SK-N-MC (cell line): ENCODE measurements at places on chromosomes 2 and 18.

DNA sequence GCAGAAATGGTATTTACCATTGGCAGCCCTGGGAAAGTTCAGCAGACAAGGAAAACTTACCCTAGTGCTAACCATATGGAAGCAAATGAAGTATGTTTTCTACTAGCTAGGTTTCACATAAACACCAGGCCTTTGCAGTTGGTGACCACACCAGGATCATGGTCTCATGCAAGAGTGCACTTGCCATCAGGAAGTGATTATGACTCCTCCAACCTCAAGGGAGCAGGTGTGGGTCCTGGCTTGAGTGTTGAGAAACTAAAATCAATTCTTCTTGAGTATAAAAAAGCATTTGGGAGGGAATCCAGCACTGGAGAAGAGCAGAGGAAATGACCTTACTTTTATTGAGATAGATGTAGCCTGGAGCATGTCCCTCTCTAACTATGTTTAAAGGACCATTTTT lies 56.8 kb upstream of the SPAG16 start:
- DNase-seq = no peak

- no peak for DNase-seq
These were observed 807.5 kb downstream of the MBD2 start for GRCh38 chr18:53417003-53417402.

DNA sequence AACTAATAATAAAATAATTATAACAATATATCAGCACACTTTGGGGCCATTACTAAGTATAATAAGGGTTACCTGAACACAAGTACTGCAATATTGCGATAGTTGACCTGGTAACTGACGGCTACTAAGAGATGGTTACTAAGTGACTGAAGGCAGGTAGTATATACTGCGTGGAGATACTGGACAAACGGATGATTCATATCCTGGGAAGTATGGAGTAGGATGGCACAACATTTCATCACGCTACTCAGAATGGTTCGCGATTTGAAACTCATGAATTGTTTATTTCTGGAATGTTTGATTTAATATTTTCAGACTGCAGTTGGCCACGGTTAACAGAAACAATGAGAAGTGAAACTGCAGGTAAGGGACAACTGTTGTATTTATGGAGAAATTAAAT lies 39.5 kb upstream of the FLACC1 start:
- DNase-seq = no peak

DNA sequence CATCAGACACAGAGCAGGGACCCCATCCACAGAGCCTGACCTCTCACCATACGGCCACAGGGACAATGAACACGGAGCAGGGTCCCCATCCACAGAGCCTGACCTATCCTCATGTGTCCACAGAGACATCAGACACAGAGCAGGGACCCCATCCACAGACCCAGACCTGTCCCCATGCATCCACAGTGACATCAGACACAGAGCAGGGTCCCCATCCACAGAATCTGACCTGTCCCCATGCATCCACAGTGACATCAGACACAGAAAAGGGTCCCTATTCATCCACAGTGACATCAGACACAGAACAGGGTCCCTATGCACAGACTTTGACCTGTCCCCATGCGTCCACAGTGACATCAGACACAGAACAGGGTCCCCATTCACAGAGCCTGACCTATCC lies 325.1 kb upstream of the RAB6C start:
- no peak for DNase-seq

DNA sequence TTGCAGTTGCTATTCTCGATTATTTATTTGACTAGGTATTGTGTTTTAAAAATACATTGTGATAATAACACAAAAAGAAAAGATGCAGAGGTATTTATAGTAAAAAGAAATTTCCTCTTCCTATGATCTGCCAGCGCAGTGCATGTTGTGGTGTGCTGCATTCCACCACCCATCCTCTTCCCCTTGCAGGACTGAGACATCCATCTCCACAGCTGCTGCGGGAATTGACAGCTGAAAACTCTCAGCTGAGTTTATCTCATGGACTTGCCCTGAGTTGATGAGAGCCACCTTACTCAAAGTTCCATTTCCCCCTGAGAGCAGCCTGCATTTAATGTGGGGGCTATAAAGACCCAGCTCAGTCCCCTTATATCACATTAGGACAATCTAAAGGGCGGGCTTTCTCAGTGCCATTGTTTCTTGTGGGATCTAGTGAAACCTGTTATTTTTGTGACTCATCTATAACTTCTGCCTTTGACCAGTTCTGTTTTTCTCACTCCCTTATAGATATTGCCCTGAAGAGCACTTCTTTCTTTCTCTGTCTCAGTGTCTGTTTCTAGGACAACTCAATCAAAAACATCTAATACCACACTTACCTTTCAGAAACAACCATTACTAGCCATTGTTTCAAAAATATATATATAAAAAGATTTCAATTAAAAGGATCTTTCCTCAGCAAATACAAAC lies 698.5 kb downstream of the NR4A2 start:
- no peak for DNase-seq

DNA sequence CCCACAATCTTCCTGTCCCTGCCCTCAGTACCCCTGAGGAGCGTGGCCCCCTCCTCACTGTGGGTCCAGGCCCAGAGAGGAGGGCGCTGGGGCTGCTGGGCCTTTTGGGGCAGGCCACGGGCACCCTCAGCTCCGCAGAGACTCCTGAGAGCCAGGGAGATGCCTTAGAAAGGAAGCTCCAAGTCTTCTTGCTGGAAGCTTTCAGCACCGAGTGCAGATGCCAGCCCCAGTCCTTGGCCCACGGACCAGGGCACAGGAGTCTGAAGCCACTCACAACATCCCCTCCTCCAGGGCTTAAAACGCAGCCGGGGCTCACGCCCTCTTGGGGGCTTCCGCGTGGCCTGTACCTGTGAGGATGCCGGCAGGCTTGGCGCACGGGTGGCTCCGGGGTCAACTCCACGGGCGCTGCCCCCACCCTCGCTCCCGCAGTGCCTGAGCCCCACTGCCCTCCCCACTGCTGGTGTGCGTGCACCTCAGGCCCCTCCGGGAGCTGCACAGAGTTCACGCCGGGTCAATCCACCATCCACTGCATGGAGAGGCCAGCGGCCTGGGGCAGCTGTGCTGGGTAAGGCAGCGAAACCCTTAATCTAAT lies 72.1 kb upstream of the CTDP1 start:
- DNase-seq = no peak

GRCh38 chr18:74990563-74991081 lies 218.3 kb downstream of the PTGR3 start:
- DNase-seq = no peak

DNA sequence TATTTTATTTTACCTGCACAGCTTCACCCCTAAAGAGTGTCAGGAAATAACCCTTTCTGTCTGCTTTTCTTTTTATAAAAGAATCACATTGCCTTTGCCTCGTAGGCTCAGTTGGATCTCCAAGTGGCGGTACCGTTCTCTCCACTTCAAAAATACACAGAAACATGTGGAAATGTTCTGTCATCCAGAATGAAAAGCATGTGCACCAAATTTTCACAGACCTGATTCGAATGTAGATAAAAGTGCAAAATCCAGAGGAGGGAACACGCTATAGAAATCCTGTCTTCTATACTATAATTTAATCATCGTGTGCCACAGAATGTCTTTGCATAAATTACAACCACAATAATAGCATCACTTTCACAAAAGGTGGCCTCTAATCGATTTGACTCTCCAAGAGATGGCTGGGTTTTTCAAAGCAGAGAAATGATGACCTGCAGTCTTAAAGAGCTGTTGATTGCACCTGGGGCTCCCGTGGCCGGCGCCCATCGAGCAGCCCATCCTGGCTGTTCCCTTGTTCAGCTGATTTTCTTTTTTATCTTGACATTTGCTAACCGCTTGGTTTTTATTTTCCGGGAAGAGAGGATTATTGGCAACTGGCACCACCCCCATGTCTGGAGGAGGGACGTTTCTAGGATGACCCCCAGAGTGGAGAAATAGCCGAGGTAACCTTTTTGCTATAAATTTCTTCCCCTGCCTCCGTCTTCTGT lies 290.2 kb downstream of the SOX11 start:
- DNase-seq = no peak

GRCh38 chr18:22846088-22846683 lies 86.9 kb upstream of the RBBP8 start:
- no peak for DNase-seq

DNA sequence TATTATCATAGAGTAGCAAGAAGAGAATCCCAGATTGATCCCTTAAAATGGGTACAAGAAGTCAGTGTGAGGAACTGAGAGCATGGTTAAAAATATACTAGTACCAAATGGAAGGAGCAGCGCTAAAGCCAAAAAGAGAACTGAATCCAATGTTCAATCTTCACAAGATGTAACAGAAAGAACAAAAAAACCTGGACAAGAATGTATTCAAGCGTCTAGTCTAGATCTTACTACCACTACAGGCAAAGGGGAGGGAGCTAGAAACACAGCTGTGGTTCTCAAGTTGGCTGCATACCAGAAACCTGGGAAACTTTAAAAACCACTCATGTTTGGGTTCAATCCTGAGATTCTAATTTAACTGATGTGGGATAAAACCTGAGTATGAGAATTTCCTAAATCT lies 57.5 kb downstream of the PIAS2 start:
- DNase-seq = no peak

DNA sequence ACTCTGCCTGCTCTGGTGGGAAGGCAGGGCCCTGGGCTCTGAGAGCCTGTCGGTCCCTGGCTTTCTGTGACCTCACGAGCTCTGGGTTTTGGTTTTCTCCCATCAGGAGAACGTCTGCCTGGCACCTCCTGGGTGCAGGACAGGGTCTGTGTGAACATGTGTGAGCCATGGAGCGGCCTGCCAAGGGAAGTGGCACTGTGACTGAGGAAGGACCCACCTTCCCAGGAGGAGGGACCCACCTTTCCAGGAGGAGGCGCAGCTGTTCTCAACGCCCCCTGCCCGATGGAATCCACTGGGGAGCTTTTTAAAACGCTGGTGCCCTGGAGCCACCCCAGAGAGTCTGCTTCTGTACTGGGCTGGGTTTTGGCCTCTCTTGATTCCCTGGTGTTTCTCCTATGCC lies 168.7 kb downstream of the GLI2 start:
- DNase-seq = no peak

GRCh38 chr2:98663511-98664090 lies 55.2 kb downstream of the UNC50 start:
- DNase-seq = no peak

DNA sequence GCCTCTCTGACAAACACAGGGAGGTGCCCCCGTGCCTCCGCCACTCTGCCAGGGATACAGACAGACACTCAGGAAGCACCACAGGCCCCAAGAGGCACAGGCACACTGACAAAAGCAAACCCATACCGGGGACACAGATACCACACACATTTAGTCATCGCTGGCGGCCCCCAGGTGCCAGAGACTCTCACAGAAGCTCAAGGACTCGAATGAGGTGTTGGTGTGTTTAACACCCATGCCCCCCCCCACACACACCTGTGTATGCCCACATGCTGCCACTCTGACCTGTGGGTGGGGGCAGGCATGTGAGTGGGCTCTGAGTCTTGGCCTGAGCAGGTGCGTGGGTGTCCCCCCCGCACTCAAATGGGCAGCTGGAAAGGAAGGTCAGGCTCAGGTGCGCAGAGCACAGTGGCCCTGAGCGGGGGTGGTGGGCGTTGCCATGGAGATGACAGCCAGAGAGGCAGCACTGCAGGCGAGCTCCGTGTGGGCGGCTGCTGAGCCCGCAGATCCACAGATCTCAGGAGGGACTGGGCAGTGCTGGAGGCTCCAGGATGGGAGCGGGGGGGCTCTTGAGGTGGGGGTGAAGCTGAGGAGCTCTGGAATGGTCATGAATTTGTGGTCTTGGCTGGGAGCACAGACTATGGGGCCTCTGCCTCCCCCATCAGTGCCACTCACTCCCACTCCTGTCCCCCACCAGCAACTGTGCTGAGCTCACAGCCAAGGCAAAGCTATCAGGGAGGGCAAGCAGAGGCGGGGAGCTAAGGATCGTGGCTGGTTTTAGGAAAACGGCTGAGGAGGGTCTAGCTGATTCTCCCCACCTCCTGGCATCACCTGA lies 73.9 kb upstream of the TAF1B start:
- no peak for DNase-seq

GRCh38 chr2:215483431-215483830 lies 47.6 kb upstream of the FN1 start:
- DNase-seq = no peak

GRCh38 chr2:33602201-33602830 lies 3.2 kb upstream of the FAM98A start:
- no peak for DNase-seq

DNA sequence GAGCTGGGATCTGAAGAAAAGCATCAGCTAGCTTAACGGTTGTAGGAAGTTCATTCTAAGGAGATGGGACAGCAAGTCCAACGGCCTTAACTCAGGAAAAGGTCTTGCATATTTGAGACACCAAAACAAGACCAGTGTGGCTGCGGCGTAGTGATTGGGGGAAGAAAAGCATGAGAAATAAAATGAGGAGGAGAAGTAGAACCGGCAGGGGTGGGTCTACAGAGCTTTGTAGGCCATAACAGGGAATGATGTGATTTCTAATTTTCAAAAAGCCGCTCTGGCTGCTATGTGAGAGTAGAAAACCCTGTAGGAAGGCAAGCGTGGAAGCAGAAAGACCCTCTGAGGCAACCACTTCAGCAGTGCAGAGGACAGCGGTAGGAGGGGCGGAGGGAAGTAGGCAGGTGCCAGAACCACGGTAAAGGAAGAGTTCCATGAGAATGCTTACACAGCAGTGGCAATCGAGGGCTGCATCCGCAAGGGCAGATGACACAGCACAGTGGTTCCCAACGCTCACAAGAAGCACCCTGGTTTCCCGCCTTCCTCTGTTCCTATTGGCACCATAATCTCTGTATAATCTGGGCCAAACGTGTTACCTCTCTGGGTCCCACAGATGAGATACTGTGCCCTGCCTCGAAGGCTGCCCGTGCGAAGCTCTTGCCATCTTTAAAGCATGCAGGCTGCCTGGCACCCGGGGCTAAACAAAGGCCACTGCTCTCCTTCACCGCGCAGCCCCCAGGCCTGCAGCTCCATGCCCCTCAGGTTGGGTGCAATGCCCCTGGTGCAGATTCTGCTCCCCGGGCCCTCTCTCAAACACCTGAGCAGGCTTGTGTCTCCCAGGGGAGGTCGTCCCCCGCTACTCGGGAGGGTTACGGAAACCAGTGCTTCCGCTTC lies 795 bp downstream of the ANKRD39 start:
- no peak for DNase-seq

- DNase-seq = peak; percentile 35
These were observed 155.2 kb downstream of the TWIST2 start for GRCh38 chr2:239002954-239003623.

GRCh38 chr2:160491911-160492371 lies 1.7 kb downstream of the RBMS1 start:
- no peak for DNase-seq

GRCh38 chr2:56473524-56473923 lies 289.7 kb downstream of the CCDC85A start:
- DNase-seq = no peak
